NCI-H1694 treated with DMSO at 0.1 percent for 48 hours (cell line): ENCODE measurements at places on chromosomes 5 and 9.

- no peak for DNase-seq
These were observed 127.6 kb downstream of the MVB12B start for GRCh38 chr9:126454215-126454614.

DNA sequence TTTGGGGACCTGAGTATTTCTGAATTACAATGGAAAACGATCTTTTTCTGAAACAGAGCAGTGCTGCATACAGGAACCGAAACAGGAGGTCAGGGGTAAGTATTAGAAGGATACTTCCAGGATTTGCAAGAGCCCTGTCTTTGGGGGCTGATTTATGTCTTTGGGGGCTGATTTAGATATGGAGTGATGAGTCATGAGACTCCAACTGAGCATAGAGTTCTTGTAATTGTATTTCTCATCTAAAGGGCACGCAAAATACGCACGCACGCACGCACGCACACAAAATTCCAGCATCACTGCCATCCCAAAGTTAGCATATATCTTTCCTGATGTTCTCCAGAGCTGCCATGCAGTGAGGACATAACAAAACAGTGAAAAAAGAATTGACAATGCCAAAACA, 414.8 kb upstream of the CCNH start:
- DNase-seq = no peak

GRCh38 chr5:56200971-56201666, 32.0 kb downstream of the ANKRD55 start:
- peak; percentile 1 for DNase-seq

- DNase-seq = no peak
These were observed 87.0 kb downstream of the IARS1 start for GRCh38 chr9:92206488-92206887.
